ENCODE measurements at places on chromosomes 5 and 9. TPM values are rescaled to one million over a fixed set of nuclear protein-coding genes. Genes with fewer than 3 reads are reported as not detected.

DNA sequence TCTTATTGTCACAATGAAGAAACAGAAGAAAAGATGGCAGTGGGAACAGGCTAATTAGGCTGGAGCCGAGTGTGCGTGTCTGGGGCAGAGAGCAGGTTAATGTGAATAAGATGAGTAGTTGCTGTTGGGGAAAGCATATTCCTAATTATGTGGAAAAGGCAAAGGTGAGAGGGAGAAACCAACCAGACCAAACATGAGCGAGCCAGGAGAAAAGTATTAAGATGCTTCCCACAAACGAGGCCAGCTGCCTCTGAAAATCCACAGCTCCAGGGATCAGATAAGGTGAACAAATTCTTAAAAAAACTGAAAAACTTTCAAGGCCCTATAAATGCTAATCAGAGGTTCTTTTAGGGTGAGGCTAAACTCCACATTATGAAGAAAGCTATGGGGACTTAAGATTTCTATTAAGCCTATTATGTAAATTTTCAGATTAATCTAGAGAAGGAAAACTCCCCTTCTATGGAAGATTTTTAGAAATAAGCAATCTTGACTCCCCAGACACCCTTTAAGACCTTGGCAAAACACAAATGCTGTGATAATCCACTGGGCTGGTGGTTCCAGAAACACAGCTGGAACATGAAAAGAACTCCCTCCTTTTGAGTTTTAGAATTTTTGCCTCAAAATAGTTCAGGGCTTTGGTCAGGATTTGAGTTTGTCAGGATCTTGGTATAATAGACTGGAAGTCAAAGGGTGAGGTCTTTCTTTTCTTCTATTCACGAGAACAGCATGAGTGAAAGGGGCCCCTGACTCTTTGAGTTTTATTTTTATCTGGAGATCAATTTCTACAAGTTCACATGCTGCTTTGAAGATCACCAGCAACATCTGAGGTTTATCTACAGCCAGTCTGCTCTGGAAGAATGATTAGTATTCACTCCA, 238.1 kb downstream of the SPOCK1 start:
- no peak for DNase-seq

GRCh38 chr5:80243567-80243966, 12.3 kb downstream of the SERINC5 start:
- DNase-seq = no peak

The CARD6 gene
- 4.8 TPM for total RNA-seq

DNA sequence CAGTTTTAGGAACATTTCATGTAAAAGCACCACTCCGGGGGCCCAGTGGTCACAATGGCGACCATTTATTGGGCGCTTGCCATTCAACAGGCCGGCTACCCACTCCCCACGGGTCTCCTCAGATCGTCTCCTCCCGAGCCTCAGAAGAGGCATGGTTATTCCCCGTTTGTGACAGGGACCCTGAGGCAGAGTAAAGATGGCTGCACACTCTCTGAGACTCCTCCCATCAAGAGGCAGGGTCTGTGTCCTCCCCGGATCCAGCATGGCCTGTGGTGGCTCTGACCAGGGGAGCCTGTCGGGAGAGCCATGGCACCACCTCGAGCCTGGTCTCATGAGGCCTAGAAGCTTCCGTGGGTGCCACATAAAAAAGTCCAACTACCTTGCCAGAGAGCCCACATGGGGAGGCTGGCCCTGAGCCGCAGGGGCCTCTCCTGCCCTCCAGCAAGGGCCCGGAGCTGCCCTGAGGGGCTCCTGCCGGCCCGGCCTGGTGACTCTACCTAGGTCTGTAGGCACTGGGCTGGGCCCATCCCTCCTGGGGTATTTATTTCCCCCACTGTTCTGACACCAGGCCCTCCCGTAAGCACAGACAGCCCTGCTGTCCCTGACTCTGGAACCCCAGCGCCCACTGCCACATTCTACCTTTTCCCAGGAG, 90.8 kb downstream of the VAV2 start:
- DNase-seq = no peak

DNA sequence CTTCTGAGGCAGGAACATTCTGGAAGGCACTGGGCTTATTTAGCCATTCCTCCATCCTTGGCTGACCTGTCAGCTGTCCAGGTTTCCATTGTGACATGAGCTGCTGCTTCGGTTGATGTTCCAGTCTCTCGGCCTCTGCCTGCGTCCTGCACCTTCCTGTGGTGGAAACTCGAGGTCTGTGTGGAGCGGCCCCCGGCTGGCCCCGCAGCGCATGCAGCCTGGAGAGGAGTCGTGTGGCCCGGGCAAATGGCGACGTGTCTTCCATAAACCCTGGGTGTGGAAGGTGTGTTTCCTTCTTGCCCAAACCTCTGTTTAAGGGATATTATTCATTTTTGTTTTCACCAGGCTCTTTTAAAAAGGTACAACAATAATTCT, 36.5 kb upstream of the SLC9A3 start:
- no peak for DNase-seq

DNA sequence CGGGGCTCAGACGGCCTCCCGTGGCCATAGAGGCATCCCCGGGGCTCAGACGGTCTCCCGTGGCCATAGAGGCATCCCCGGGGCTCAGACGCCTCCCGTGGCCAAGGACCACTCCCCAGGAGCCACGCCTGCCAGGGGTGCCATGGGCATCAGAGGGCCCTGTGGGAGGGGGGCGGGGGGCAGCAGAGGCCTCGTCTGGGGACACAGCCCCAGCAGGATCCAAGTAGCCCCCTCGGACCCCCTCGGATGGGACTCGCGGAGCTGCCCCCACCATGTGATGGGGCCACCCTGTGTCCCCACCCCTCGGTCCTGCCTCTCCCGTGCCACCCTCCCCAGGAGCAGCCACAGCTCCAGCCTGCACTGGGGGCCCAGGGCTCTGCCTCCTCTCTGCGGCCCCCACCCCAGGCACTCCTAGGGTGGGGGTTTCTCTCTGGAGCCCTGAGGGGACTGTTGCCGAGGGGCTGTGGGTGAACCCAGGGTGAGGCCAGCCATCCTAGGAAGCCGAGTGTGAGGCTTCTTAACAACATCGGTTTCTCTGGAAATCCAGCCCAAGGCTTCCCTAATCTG, 2.5 kb downstream of the ENTPD8 start:
- no peak for DNase-seq

- no peak for DNase-seq
Measured at GRCh38 chr9:104987743-104988142, 59.8 kb upstream of the ABCA1 start.

- no peak for DNase-seq
Measured at GRCh38 chr5:100576217-100576751, 41.1 kb downstream of the FAM174A start.

The FRRS1L gene
- 0.03 TPM for total RNA-seq

DNA sequence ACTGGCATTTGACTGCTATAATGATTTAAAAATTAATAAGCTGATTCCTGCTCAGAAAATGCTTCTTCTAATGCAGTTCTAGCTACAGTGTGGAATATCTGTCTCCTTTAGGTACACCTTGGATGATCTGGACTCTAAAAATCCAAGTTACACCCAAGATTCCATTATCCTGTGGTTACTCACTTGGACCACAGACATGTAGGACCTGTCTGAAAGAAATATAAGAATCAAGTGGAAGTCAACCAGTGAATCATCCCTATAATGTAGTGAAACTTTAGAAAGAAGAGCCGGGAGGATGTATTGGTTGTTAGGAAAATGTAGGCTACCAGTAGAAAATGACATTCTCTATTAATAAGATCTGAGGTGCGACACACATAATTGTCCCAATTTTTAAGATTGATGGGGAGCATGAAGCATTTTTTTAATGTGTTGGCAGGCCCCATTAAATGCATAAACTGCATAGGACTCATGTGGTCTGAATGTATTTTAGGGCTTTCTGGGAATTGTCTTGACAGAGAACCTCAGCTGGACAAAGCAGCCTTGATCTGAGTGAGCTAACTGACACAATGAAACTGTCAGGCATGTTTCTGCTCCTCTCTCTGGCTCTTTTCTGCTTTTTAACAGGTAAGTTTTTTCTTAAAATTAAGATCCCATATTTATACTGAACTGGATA, at the start of gene SPINK6:
SPINK6 (plus strand) TSS at position 512 of the 673 bp plus-strand sequence; CDS start at position 567, 55 bp downstream.
- no peak for DNase-seq
